ENCODE measurements at places on chromosomes 13 and 19.

DNA sequence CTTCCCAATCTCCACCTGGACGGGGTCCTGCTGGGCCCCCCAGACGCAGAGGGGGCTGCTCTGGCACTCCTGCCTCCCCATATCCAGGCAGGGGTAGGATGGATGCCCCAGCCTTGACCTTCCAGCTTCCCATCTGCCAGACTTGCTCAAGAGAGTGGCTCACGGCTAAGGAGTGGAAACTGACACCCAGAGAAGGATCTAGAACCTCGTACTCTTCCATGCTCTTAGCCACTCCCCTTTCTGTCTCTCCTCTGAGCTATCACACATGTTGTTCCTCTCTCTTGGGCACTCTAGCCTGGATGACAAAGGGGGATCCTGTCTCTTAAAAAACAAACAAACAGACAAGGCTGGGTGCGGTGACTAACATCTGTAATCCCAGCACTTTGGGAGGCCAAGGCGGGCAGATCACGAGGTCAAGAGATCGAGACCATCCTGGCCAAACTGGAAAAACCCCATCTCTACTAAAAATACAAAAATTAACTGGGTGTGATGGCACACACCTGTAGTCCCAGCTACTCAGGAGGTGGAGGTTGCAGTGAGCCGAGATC, 12.2 kb upstream of the FUT5 start:
- DNase-seq = no peak

- no peak for DNase-seq
These were observed 44.9 kb downstream of the ZNF823 start for GRCh38 chr19:11693505-11694499.

GRCh38 chr19:42095814-42096230, 19.9 kb downstream of the ZNF574 start:
- DNase-seq = no peak

GRCh38 chr13:71323266-71323665, 543.7 kb downstream of the DACH1 start:
- DNase-seq = no peak

- DNase-seq = peak; percentile 22
These were observed 1.7 kb upstream of the EML2 start for GRCh38 chr19:45640849-45641273.

GRCh38 chr13:46062185-46062584, 9.6 kb upstream of the ZC3H13 start:
- DNase-seq = no peak

DNA sequence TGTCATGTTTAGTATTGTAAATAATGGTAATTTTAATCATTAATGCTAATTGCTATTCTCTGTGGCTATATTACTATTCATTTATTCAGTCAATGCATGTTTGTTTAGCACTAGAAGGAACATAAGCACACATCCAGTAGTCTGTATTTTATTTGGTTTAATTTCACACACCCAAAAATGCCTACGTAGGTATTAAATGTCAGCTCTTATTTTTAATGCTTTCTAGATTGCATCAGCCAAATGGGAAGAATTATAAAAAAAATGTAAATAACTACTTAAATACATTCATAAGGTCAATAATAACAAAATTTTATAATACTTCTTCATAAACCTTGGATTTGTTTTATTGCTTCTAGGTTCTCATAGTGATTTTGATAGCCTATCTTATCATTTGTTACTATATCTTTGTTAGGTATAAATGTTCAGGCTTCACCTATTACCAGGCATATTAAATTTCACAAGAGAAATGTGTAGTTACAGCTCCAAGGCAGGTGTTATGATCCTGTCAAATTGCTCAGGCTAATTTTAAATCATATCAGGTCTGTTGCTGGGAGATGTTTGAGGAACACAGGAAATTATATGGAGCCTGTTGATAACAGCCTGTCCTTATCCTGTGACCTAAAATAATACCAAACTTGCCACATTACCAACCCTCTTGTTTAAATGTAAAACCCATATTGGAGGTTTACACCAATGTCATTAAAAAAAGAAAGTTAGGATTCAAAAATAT, 34.4 kb downstream of the ITGBL1 start:
- DNase-seq = no peak

DNA sequence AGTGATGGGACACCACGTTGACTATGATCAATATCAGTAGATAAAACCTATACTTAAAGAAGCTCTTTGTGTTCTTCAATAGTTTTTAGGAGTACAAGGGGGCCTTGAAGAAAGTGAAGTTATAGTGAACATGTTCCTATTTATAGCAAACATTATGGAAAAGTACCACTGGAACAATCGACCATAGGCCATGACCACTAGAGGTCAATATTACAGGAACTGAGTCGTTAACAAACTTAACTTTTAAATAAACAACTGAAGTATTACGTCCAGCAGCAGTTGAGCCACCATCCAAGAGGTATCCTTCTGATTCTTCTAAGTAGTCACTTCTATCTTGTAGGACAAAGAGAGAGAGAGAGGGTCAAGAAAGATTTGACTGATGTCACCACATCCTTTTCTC, 391.0 kb upstream of the SLITRK5 start:
- no peak for DNase-seq

DNA sequence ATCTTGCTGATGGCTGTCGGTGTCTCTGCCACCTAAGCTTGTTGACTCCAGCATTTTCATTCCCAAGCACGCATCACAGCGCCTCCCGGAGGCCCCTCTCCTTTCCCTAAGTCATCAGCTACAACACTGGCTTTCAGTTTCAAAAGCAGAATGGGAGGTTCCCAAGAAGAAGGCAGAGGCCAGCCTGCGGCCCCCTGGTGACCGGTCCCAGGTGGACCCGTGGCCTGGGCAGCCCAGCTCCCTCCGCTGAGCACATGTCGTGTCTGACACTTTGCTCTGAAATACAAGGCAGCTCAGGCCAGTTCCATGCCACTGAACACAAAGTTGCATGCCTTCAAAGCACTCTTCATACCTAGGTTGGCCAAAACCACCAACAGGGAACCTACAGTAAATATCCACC, 8.5 kb downstream of the MLLT1 start:
- DNase-seq = no peak

GRCh38 chr13:75445717-75446499, 36.1 kb downstream of the TBC1D4 start:
- no peak for DNase-seq

GRCh38 chr19:49639401-49640112, 386 bp downstream of the RRAS start:
- no peak for DNase-seq

GRCh38 chr13:33263976-33264619, 21.5 kb downstream of the STARD13 start:
- DNase-seq = no peak

GRCh38 chr13:34620862-34621261, 321.2 kb upstream of the NBEA start:
- DNase-seq = no peak

- no peak for DNase-seq
These were observed 24.6 kb downstream of the POP4 start for GRCh38 chr19:29630655-29631054.

GRCh38 chr19:33558151-33558550, 36.6 kb upstream of the PEPD start:
- DNase-seq = no peak

- no peak for DNase-seq
These were observed 148.9 kb upstream of the LSM14A start for GRCh38 chr19:34023381-34023780.

Measured in CD8-positive, alpha-beta memory T cell (primary cell).